NCI-H2081 treated with DMSO at 0.1 percent for 48 hours (cell line): ENCODE measurements at places on chromosomes 6 and 20.

GRCh38 chr20:1422753-1423152, 29.9 kb upstream of the FKBP1A start:
- DNase-seq: no peak

GRCh38 chr6:23418095-23418494, 707.9 kb upstream of the NRSN1 start:
- DNase-seq: no peak

DNA sequence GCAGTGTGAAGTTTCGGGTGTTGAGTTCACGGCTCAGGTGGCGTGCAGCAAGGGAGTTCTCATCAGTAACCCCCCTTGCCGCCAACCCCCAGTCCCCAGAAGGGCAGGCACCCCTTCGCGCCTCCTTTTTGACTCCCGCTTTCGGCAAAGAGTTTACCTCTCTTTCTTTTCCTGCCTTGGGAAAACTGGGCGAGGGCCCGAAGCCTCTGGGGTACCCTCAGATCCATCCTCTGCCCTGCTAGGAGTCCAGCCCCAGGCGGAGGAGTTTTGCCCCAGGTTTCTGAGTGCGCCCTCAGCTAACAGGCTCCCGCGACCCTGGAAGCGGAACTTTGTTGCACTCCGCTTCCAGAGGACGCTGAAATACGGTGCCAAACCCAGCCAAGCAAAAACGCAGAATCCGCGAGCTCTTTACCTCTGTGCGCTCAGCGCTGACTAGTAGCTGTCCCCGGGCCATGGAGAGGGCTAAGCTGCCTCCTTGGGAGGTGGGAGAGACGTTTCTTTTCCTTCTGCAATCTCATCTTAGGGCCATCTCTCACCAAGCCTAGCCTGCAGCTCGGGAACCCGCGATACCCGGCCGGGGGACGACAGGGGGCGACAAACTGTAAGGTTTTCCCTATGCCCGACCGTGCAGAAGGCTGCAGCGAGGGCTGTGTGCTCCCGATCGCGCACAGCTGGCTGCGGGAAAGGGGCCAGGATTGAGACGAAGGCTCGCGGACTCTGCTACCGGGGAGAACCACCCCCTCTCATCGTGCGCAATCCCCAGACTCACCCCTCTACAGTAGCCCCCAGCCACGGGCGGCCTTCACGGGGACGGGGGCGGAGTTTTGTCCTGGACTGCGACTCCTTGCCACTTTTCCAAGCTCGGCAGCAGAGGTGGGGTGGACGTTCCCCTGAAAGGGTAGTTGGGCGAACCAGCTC, 2.7 kb upstream of the PAX1 start:
- DNase-seq: no peak

GRCh38 chr20:14481863-14482262, 144.5 kb upstream of the FLRT3 start:
- no peak for DNase-seq

DNA sequence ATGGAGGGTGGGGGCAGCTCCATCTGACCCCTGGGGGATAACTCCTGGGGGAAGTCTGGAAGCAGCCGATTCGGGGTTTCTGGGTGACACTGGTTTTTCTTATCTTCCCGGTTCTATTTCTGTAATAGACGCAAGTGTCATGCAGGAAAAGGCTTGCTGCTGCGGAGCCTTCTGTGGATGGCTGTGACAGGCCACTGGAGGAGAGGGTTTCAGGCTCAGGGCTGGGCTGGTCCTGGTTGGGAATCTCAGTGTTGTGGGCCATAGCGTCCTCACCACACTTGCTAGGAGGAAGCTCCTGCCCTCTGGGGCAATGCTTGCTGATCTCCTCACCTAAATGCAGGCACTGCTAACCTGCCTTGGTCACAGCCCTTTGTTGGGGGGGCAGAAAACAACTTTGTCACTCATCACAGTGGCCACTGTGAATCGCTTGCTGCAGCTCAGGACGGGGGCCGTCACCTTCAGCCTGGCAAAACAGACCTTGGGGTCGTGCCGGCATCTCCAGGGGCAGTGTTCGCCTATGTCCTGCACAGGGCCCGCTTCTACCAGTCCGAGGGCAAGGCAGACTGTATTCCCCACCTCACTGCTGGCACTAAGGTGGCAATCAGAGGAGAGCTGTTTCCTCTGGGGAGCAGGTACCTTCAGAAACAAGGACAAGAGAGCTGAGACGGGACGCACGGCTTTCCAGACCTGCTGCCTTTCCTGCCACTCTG, 4.4 kb upstream of the TUBB1 start:
- DNase-seq: no peak

- no peak for DNase-seq
Measured at GRCh38 chr6:71430018-71430417, 141.4 kb downstream of the OGFRL1 start.

- no peak for DNase-seq
Measured at GRCh38 chr20:54435015-54435414, 40.4 kb upstream of the DOK5 start.

DNA sequence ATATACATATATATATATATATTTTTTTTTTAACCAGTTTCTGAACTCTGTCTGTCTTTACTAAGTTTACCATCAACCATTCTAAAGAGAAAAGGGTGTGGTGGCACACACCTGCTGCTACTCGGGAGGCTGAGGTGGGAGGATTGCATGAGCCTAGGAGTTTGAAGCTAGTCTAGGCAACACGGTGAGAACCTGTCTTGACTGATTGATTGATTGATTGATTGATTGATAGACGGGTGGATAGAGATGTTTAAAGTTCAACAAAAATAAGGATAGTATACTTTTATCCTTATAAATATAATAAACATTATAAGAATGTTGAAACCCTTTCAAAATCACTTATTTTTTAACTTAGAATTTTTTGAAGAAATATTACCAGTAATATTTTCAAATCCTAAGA, 30.2 kb downstream of the CEP57L1 start:
- DNase-seq: no peak

- no peak for DNase-seq
Measured at GRCh38 chr6:10838794-10839333, 525 bp upstream of the MAK start.
